ENCODE measurements at places on chromosomes 5 and 9. TPM values are rescaled to one million over a fixed set of nuclear protein-coding genes. Genes with fewer than 3 reads are reported as not detected.

GPRIN1 gene
- 10.8 TPM for total RNA-seq

RETREG1 gene
- total RNA-seq = 3.4 TPM

GRCh38 chr5:71706906-71707305 lies 12.2 kb upstream of the CARTPT start:
- no peaks in the 10 kb centered on the region for H3K36me3 ChIP-seq
- H3K27me3 ChIP-seq = no peaks in the 10 kb centered on the region
- H3K4me1 ChIP-seq = no peaks in the 10 kb centered on the region
- no peak overlapping the region for H3K4me3 ChIP-seq
- DNase-seq = no peak

PTTG1 gene
- total RNA-seq = 263 TPM

DNA sequence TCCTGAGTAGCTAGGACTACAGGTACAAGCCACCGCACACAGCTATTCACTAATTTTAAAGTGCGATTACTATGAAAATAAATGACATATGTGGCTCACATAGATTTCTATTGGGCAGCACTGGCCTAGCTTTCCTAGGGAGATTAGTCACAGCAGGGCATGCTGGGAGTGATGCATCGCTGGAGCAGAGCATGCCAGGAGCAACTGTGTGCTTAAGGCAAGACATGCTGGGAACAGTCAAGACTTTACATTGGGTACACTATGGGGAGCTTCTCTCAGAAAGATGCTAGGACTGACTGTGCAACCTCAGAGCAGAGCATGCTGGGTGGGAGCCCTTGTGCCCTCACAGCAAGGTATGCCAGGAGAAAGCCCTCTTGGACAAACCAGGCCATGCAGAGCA lies 9.3 kb downstream of the ST6GALNAC6 start:
- H3K4me1 ChIP-seq = no peaks in the 10 kb centered on the region
- no peak overlapping the region for H3K4me3 ChIP-seq
- DNase-seq = no peak
- no peaks in the 10 kb centered on the region for H3K27me3 ChIP-seq
- H3K36me3 ChIP-seq = peaks cover 38% of the 10 kb centered on the region
- H3K27ac ChIP-seq = no peak overlapping the region

All from H9 (cell line).